Adrenal gland (tissue), 19 donors: ENCODE measurements at places on chromosomes 3 and 15. TPM values are rescaled to one million over a fixed set of nuclear protein-coding genes. Genes with fewer than 3 reads are reported as not detected.

Gene ITIH4
- total RNA-seq, result 17.2 TPM

- DNase-seq, result no peak
- no peak overlapping the region for H3K27ac ChIP-seq
- no peaks in the 10 kb centered on the region for H3K4me1 ChIP-seq
- no peaks in the 10 kb centered on the region for H3K36me3 ChIP-seq
- no peaks in the 10 kb centered on the region for H3K27me3 ChIP-seq
- no peak overlapping the region for H3K4me3 ChIP-seq
Observed at GRCh38 chr3:23136054-23136453, 67.1 kb upstream of the UBE2E2 start.

GRCh38 chr15:56984681-56985481 lies 66.4 kb downstream of the TCF12 start:
- H3K27me3 ChIP-seq, result no peaks in the 10 kb centered on the region
- H3K4me1 ChIP-seq, result peaks cover 13% of the 10 kb centered on the region
- H3K27ac ChIP-seq, result peak overlapping the region; percentile 43
- no peak for DNase-seq
- H3K36me3 ChIP-seq, result no peaks in the 10 kb centered on the region

- H3K4me3 ChIP-seq, result no peak overlapping the region
- H3K27ac ChIP-seq, result no peak overlapping the region
- DNase-seq, result no peak
- peaks cover 11% of the 10 kb centered on the region for H3K4me1 ChIP-seq
- no peaks in the 10 kb centered on the region for H3K36me3 ChIP-seq
Observed at GRCh38 chr15:85354461-85354860, 25.9 kb upstream of the AKAP13 start.

- H3K27me3 ChIP-seq, result no peaks in the 10 kb centered on the region
- H3K36me3 ChIP-seq, result no peaks in the 10 kb centered on the region
- no peaks in the 10 kb centered on the region for H3K4me1 ChIP-seq
- H3K4me3 ChIP-seq, result no peak overlapping the region
- DNase-seq, result no peak
Observed at GRCh38 chr15:77312523-77312922, 107.4 kb downstream of the PEAK1 start.
